ENCODE measurements at places on chromosomes 2 and 18.

- no peak for DNase-seq
- H3K4me3 ChIP-seq: no peak overlapping the region
- H3K27me3 ChIP-seq: no peaks in the 10 kb centered on the region
- no peaks in the 10 kb centered on the region for H3K36me3 ChIP-seq
- no peaks in the 10 kb centered on the region for H3K4me1 ChIP-seq
These were observed 105.8 kb downstream of the RIT2 start for GRCh38 chr18:43009674-43010073.

- H3K4me1 ChIP-seq: peaks cover 49% of the 10 kb centered on the region
- peak; percentile 98 for DNase-seq
- H3K36me3 ChIP-seq: no peaks in the 10 kb centered on the region
- H3K4me3 ChIP-seq: peak within 1 kb of the TSS; percentile 98
- H3K27me3 ChIP-seq: no peaks in the 10 kb centered on the region
These were observed at the start of gene RNF181 for GRCh38 chr2:85595301-85596025. TSS of gene RNF181 (plus strand) at chr2:85595745. CDS start at chr2:85595764, 19 bp downstream.

DNA sequence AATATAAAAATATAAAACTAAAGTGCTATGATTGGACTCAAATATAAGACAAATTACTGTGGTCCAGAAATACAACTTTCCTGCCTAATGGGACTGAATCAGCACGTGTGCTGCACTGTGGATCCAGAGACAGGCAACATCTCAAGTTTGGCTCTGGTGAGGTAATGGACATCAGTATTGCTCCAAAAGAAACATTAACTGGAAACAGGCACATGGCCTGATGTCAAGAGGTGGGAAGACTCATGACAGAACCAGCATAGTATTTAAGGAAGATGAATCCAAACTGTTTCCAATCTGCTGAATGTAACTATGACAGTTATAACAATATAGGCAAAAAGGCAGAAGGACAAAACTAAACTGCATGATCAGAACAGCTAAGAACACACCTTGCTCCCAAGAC lies 354.6 kb downstream of the FSIP2 start:
- no peak for DNase-seq

DNA sequence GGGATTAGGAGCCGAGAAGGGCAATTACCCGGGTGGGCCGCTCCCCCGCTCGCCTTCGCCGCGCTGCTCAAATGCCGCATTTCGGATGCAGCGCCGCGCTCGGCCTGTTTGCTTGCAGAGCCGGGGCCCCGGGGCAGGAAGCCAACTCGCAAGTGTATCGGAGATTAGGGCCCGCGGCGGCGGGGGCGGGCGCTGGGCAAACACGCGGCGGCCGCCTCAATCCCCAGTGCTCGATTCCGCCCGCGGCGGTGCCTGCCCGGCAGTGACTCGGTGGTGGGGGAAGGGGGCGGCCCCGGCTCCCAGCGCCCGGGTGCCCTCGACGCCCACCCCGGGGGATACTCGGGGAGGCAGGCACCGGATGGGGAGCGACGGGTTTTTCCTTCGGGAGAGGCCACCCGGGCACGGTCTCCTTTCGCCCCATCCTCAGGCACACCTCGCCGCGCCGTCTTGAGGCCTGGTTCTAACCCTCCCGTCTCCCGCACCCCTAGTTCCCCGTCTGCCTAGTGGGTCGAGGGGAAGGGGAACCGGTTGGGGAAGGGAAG lies 26.6 kb upstream of the NOTO start:
- H3K27me3 ChIP-seq: peaks cover 18% of the 10 kb centered on the region
- H3K36me3 ChIP-seq: no peaks in the 10 kb centered on the region
- H3K4me3 ChIP-seq: peak overlapping the region; percentile 67
- no peaks in the 10 kb centered on the region for H3K4me1 ChIP-seq

- no peaks in the 10 kb centered on the region for H3K4me1 ChIP-seq
- no peaks in the 10 kb centered on the region for H3K27me3 ChIP-seq
- no peak overlapping the region for H3K27ac ChIP-seq
- no peak for DNase-seq
- H3K36me3 ChIP-seq: no peaks in the 10 kb centered on the region
These were observed 18.5 kb upstream of the IL36G start for GRCh38 chr2:112959109-112959812.

GRCh38 chr2:237556773-237557632 lies 9.4 kb upstream of the PRLH start:
- no peaks in the 10 kb centered on the region for H3K27me3 ChIP-seq
- no peak overlapping the region for H3K4me3 ChIP-seq
- H3K4me1 ChIP-seq: peaks cover 12% of the 10 kb centered on the region
- no peaks in the 10 kb centered on the region for H3K36me3 ChIP-seq

- H3K4me1 ChIP-seq: no peaks in the 10 kb centered on the region
- no peak overlapping the region for H3K4me3 ChIP-seq
- no peaks in the 10 kb centered on the region for H3K36me3 ChIP-seq
- DNase-seq: no peak
These were observed 9.7 kb upstream of the NT5DC4 start for GRCh38 chr2:112710956-112711750.

DNA sequence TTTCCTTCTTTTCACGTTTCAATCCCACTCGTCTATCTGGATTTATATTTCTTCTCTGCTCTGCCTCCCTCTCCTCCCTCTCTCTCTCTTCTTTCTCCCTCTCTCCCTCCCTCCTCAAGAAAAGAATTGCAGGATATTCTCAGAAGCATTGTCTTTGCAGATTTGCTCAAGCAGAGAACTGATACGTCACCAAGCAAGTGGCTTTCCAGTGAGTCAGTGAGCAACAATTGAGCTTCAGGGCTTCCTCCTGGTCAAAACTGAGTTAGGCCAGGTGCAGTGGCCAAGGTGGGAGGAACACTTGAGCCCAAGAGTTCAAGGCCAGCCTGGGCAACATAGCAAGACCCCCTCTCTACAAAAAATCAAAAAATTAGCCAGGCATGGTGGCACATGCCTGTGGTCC lies 151.1 kb downstream of the SMAD2 start:
- H3K27me3 ChIP-seq: no peaks in the 10 kb centered on the region
- H3K4me1 ChIP-seq: no peaks in the 10 kb centered on the region
- H3K4me3 ChIP-seq: no peak overlapping the region
- no peak for DNase-seq

DNA sequence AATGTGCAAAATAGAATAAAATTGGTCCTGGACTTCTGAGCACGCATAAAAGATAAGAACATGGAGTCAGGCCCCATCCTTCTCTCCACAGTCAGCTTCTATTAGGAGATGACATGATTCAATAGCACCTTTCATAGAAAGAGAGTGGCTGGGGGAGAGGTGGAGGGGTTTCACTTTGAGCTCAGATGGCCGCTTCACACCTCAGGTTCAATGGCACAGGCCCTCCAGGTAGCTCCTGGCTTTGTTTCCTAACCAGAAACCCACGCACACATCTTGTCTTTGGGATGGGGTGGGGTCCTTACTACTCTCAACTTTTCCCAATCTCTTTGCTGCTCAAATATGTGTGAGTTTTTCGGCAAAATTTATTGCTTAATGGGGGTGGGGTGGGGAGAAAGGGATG lies 332.3 kb downstream of the CLIP4 start:
- no peaks in the 10 kb centered on the region for H3K36me3 ChIP-seq
- no peaks in the 10 kb centered on the region for H3K4me1 ChIP-seq
- H3K4me3 ChIP-seq: no peak overlapping the region

DNA sequence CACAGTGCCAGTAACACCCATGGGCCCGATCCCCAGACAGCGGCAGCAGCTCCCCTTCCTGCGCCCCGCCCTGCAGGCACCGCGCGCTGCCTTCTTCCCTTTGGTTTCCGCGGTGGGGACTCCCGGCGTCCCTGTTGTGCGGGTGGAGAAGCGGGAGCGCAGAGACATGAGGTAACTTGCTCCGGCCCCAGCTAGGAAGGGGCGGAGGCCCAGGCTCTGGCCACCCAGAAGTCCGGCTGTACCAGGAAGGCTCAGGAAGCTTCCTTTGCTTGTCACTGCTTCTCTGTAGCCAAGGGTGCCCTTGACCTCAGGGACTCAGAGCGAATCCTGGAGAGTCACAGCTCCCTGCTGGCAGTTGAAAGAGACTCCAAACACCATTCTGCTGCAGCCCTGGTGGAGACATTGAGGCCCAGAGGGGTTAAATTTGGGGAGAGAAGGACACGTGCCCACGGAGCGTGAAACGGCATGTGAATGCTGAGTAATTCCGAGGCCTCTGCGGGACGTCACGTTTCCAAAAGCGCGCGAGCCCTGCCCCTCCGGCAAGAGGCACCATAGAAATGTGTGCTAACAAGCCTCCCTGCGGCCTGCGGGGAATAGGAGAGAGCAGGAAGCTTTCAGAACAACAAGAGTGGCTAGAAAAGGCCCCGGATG lies 6.7 kb upstream of the ADCY3 start:
- peaks cover 15% of the 10 kb centered on the region for H3K4me1 ChIP-seq
- H3K36me3 ChIP-seq: no peaks in the 10 kb centered on the region
- peak overlapping the region; percentile 33 for H3K27ac ChIP-seq
- peak; percentile 59 for DNase-seq
- H3K27me3 ChIP-seq: no peaks in the 10 kb centered on the region

- H3K36me3 ChIP-seq: no peaks in the 10 kb centered on the region
- no peaks in the 10 kb centered on the region for H3K27me3 ChIP-seq
- H3K4me1 ChIP-seq: peaks cover 25% of the 10 kb centered on the region
- peak overlapping the region; percentile 94 for H3K27ac ChIP-seq
These were observed 2.8 kb upstream of the PRKCE start for GRCh38 chr2:45648636-45649035.

DNA sequence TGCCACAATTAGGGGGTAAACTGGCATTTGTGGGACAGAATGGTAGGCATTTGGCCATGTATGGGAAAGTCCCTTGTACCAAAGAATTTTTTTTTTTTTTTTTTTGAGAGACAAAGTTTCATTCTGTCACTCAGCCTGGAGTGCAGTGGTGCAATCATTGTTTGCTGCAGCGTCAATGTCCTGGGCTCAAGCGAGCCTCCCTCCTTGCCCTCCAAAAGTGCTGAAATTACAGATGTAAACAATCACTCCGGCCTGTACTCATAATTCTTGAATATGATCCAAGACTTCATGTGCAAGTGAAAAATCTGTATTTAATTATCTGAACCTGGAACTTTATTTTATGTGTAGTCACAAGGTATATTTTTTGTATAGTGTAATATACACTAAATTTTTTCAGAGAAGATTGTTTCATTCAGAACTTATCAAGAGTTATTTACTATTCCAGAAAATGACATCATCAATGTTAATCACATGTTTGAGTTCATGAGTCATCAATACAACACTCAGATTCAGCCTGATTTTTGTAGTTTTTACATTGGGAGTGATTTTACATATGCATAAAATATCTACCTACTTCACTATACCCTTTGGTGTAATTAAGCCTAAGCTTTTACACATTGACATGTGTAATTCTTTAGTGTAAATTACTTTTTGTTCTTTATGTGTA lies 138.7 kb upstream of the L3MBTL4 start:
- no peaks in the 10 kb centered on the region for H3K27me3 ChIP-seq
- H3K4me1 ChIP-seq: no peaks in the 10 kb centered on the region
- H3K36me3 ChIP-seq: no peaks in the 10 kb centered on the region
- DNase-seq: no peak
- H3K27ac ChIP-seq: no peak overlapping the region

DNA sequence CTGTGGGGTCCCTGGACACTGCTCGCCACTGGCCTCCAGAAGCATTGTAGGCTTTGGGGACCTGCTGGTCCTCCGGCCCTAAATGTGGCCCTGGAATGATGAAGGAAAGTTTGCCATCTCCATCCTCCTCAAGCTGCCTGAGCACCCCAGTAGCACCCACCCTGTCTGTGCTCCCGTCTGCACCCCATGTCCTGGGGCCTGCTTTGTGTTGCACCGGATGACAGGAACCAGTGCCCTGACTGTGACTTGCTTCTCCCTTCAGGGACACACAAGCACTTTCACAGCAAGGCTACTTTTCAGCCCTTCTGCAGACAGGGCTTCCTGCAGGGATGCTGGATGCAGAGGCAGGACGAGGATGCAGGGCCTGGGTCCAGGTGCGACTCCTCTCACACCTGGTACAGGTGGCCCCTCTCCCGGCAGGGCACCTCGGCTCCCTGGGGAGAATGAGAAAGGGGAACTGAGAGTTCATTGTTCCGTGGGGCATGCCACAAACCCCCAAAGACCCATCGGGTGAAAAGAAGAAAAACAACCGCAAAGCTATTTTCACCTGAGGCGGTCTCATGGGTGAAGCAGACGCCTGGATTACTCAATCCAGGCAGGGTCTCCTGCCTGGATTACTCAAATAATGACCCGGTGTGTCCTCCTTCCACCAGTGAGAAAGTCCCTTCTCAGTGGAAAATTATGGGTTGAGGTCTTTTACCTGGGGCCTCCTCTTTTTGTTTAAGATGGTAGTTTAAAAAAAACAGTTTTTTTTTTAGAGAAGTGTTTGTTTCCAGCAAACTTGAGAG lies 74.9 kb downstream of the LONRF2 start:
- no peak overlapping the region for H3K27ac ChIP-seq
- no peaks in the 10 kb centered on the region for H3K4me1 ChIP-seq
- no peak for DNase-seq

GRCh38 chr2:165843351-165843750 lies 49.3 kb upstream of the GALNT3 start:
- DNase-seq: no peak
- no peaks in the 10 kb centered on the region for H3K36me3 ChIP-seq
- no peak overlapping the region for H3K27ac ChIP-seq
- H3K27me3 ChIP-seq: no peaks in the 10 kb centered on the region
- H3K4me3 ChIP-seq: no peak overlapping the region

DNA sequence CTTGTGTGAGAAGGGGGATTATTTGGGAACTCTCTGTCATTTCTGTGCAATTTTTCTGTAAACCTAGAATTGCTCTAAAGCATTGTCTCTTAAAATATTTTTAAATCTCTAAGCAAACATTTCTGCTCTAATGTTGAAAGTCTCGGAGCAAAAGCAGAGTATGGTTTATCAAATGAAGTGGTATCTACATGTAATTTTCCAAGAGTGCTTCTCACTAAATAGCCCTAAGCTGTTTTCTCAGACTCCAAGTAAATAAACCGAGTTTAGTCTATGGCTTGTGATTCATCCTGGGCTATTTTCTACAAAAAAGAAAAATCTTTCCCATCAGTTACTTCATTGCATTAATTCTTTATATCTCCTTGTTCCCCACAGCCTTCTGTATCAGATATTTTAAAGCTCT lies 90.8 kb downstream of the METTL4 start:
- H3K27me3 ChIP-seq: no peaks in the 10 kb centered on the region
- H3K4me1 ChIP-seq: no peaks in the 10 kb centered on the region
- no peak overlapping the region for H3K27ac ChIP-seq
- H3K4me3 ChIP-seq: no peak overlapping the region
- H3K36me3 ChIP-seq: no peaks in the 10 kb centered on the region
- no peak for DNase-seq

GRCh38 chr2:10913501-10914271 lies 2.0 kb downstream of the KCNF1 start:
- no peaks in the 10 kb centered on the region for H3K36me3 ChIP-seq
- no peak for DNase-seq
- H3K4me1 ChIP-seq: no peaks in the 10 kb centered on the region
- H3K27me3 ChIP-seq: peaks cover 29% of the 10 kb centered on the region
- no peak overlapping the region for H3K4me3 ChIP-seq

DNA sequence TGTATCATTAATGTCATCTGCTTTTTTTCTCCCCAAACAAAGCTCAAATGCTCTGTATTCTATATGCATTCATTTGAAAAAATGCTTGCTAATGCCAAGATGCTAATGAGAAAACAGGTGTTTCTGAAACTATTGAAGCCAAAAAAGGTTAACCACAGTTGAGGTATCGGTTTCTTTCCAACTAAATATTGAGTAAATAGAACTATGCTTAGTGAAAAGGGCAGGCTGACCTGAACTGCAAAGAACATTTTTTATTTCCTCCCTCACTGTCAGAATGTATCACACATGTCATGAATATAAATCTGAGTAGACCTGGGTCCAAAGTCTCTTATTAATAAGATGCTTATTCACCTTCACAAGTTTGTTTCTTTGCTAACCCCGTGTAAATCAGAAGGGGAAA lies 866.6 kb downstream of the CPS1 start:
- no peaks in the 10 kb centered on the region for H3K36me3 ChIP-seq
- no peaks in the 10 kb centered on the region for H3K4me1 ChIP-seq
- DNase-seq: no peak
- no peaks in the 10 kb centered on the region for H3K27me3 ChIP-seq
- no peak overlapping the region for H3K27ac ChIP-seq

Data from gastrocnemius medialis (tissue), 4 donors.